ENCODE measurements at places on chromosomes 5 and 9. TPM values are rescaled to one million over a fixed set of nuclear protein-coding genes. Genes with fewer than 3 reads are reported as not detected.

SPINK13 gene
- 0.23 TPM for polyA plus RNA-seq

PRDM9 gene
- polyA plus RNA-seq = not detected

PCDHB12 gene
- polyA plus RNA-seq = 3.7 TPM

ADRA1B gene
- 0.22 TPM for polyA plus RNA-seq

PCDHB15 gene
- polyA plus RNA-seq = 8.2 TPM

TCERG1 gene
- 90.4 TPM for polyA plus RNA-seq

SURF1 gene
- 22.7 TPM for polyA plus RNA-seq

CAMK4 gene
- polyA plus RNA-seq = 5.7 TPM

TMEM174 gene
- polyA plus RNA-seq = not detected

REEP2 gene
- polyA plus RNA-seq = 28.3 TPM

HAVCR2 gene
- 2.7 TPM for polyA plus RNA-seq

LCN2 gene
- polyA plus RNA-seq = 0.50 TPM

TAF11L10 gene
- polyA plus RNA-seq = not detected

C5orf47 gene
- polyA plus RNA-seq = not detected

B4GALT1 gene
- polyA plus RNA-seq = 45.6 TPM

MRPS2 gene
- 31.8 TPM for polyA plus RNA-seq

ASTN2 gene
- polyA plus RNA-seq = 6.5 TPM

ALDH1A1 gene
- 40.2 TPM for polyA plus RNA-seq

PTCH1 gene
- polyA plus RNA-seq = 10.3 TPM

OR1J2 gene
- not detected for polyA plus RNA-seq

SOHLH1 gene
- 0.24 TPM for polyA plus RNA-seq

CNOT6 gene
- polyA plus RNA-seq = 27.0 TPM

ADGRD2 gene
- 0.15 TPM for polyA plus RNA-seq

BTNL9 gene
- 11.2 TPM for polyA plus RNA-seq

NAIP gene
- 19.1 TPM for polyA plus RNA-seq

FAM163B gene
- not detected for polyA plus RNA-seq

PCDHA9 gene
- not detected for polyA plus RNA-seq

PCDHB9 gene
- 2.7 TPM for polyA plus RNA-seq

C9 gene
- polyA plus RNA-seq = 0.53 TPM

OGN gene
- polyA plus RNA-seq = 469 TPM

TNC gene
- 61.5 TPM for polyA plus RNA-seq

TICAM2 gene
- 6.7 TPM for polyA plus RNA-seq

MGAT4B gene
- 66.4 TPM for polyA plus RNA-seq

FSD1L gene
- 11.1 TPM for polyA plus RNA-seq

PLPP6 gene
- 4.1 TPM for polyA plus RNA-seq

ADAMTSL2 gene
- 2.4 TPM for polyA plus RNA-seq

GM2A gene
- polyA plus RNA-seq = 21.3 TPM

GHR gene
- polyA plus RNA-seq = 22.6 TPM

TAF11L12 gene
- polyA plus RNA-seq = not detected

ANKRD20A1 gene
- polyA plus RNA-seq = 0.44 TPM

CCL19 gene
- not detected for polyA plus RNA-seq

SLC23A1 gene
- 0.69 TPM for polyA plus RNA-seq

MOB3B gene
- 2.7 TPM for polyA plus RNA-seq

RLN2 gene
- 1.8 TPM for polyA plus RNA-seq
